ENCODE measurements at places on chromosomes 5 and 9. TPM values are rescaled to one million over a fixed set of nuclear protein-coding genes. Genes with fewer than 3 reads are reported as not detected.

GRCh38 chr5:61519728-61520277 is 187.7 kb downstream of the ZSWIM6 start:
- no peak overlapping the region for H3K27ac ChIP-seq
- no peaks in the 10 kb centered on the region for H3K4me1 ChIP-seq
- DNase-seq: no peak
- no peak overlapping the region for H3K4me3 ChIP-seq
- no peaks in the 10 kb centered on the region for H3K27me3 ChIP-seq

GRCh38 chr9:99072040-99072394 is 32.9 kb upstream of the TGFBR1 start:
- no peaks in the 10 kb centered on the region for H3K36me3 ChIP-seq
- H3K4me1 ChIP-seq: no peaks in the 10 kb centered on the region
- DNase-seq: no peak
- H3K4me3 ChIP-seq: no peak overlapping the region
- no peak overlapping the region for H3K27ac ChIP-seq

DNA sequence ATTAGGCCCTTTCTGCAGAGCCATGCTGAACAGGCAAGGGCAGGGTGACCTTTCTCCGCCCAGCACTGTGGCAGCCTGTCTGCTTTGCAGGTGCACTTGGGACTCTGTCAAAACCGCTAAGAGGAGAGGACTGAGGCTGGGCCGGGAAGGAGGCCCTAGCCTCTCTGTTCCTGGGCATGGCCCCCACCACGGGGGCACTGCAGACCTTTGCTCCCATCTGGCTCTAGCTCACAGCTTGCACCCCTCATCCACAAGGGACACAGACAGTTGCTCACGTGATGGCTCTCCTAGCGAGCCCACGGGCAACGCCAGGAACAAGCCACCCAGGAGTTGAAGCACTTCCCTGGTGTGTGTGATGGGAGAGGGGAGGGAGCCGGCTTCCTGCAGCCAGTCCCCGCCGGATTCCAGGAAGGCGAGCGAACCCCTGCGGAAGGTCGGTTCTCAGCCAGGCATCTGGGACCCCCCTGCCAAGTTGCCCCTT is 43.0 kb upstream of the FCN1 start:
- no peak overlapping the region for H3K4me3 ChIP-seq
- H3K27me3 ChIP-seq: no peaks in the 10 kb centered on the region
- DNase-seq: no peak
- no peaks in the 10 kb centered on the region for H3K4me1 ChIP-seq

The GM2A gene
- 34.3 TPM for polyA plus RNA-seq

DNA sequence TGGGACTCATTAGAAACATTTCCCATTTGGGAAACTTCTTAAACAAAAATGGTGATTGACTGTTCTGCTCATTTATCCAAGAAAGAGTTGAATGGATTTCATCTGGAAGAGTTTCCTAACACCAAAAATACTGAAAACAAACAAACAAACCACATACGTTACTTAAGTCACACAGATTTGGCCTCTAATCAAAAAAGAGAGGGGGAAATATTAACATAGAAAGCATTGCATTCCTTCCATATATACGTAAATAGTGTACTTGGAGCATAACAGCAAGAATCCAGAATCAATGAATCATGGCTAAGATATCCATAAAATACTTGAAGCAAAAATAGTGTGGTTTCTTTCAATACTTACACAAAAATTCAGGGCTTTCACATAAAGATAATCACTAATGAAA is 189.8 kb upstream of the MAP3K1 start:
- H3K27ac ChIP-seq: no peak overlapping the region
- H3K36me3 ChIP-seq: no peaks in the 10 kb centered on the region
- H3K27me3 ChIP-seq: no peaks in the 10 kb centered on the region
- H3K4me1 ChIP-seq: no peaks in the 10 kb centered on the region

The GADD45G gene
- polyA plus RNA-seq: 42.6 TPM

The TAL2 gene
- not detected for polyA plus RNA-seq

Data from cardiac muscle cell (in vitro differentiated cells and primary cell).